Parietal lobe (tissue), 2 donors: ENCODE measurements at places on chromosomes 6 and 20. TPM values are rescaled to one million over a fixed set of nuclear protein-coding genes. Genes with fewer than 3 reads are reported as not detected.

PIM1 gene
- total RNA-seq = 21.9 TPM

SLC17A1 gene
- total RNA-seq = not detected

ZNF311 gene
- 8.1 TPM for total RNA-seq

RIPOR2 gene
- 33.2 TPM for total RNA-seq

PLAGL1 gene
- total RNA-seq = 43.8 TPM

DNMT3B gene
- 11.9 TPM for total RNA-seq
